ENCODE measurements at places on chromosomes 5 and 9. TPM values are rescaled to one million over a fixed set of nuclear protein-coding genes. Genes with fewer than 3 reads are reported as not detected.

- DNase-seq: no peak
These were observed 39.9 kb upstream of the GRIN3A start for GRCh38 chr9:101778332-101778731.

DNA sequence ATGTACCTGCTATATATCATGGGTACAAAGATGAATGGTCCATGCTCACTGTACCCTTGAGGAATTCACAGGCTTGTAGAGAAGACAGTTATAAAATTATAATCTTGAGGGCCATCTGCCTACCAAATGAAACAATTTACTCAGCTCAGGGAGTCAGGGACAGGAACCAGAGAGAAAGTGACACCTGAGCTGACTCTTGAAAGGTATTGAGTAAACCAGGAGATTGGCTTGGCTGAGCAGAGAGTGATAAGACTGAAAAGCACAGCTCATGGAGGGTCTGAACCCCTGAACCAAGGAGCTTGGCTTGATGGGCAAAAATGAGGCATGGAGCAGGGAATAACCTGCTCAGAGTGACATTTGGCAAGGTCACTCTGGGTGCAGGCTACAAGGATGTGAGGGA is 147.3 kb downstream of the FAM114A2 start:
- no peak for DNase-seq

DNA sequence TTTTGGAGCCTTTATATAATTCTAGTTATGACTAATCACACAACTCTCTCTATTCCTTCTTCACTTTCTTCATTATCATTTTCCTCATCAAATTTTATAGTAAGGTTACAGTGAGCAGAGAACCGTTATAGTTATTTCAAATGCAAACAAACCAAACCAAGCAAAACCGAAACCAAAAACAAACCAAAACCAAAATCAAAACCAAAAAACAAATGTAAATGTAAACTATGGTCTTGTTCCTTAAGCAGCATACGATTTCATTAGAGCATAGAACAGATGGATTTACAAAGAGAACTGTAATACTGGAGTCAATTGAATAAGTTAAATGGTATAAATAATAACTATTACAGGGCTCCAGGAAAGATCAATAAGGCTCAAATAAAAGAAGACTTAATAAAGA is 447.1 kb downstream of the LRRC70 start:
- no peak for DNase-seq

DNA sequence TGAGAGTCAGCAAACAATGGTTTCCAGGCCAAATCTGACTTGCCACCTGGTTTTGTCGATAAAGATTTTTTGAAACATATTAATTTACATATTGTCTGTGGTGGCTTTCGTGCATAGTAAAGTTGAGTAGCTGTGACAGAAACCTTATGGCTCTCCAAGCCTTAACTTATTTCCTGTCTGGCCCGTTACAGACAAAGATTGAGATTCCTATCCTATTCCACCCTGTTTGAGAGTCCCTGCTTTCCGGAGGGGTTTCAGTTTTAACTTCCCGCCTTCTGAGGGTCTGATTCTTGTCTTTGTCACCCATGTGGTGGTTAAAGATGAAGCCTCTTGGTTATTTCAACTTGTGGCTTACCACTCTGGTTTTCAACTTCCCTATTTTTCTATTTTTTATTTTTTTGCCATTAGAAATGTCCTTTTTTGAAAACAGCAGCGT is 11.4 kb downstream of the OTULIN start:
- no peak for DNase-seq

- DNase-seq: no peak
These were observed 32.2 kb upstream of the TNFAIP8 start for GRCh38 chr5:119323601-119324000.

CHMP5 gene
- total RNA-seq: 56.5 TPM

- DNase-seq: no peak
These were observed 468.5 kb downstream of the ZNF608 start for GRCh38 chr5:124277767-124278545.

- no peak for DNase-seq
These were observed 102.2 kb upstream of the SPRY4 start for GRCh38 chr5:142427015-142427364.

ADAMTSL1 gene
- total RNA-seq: 11.9 TPM

DNA sequence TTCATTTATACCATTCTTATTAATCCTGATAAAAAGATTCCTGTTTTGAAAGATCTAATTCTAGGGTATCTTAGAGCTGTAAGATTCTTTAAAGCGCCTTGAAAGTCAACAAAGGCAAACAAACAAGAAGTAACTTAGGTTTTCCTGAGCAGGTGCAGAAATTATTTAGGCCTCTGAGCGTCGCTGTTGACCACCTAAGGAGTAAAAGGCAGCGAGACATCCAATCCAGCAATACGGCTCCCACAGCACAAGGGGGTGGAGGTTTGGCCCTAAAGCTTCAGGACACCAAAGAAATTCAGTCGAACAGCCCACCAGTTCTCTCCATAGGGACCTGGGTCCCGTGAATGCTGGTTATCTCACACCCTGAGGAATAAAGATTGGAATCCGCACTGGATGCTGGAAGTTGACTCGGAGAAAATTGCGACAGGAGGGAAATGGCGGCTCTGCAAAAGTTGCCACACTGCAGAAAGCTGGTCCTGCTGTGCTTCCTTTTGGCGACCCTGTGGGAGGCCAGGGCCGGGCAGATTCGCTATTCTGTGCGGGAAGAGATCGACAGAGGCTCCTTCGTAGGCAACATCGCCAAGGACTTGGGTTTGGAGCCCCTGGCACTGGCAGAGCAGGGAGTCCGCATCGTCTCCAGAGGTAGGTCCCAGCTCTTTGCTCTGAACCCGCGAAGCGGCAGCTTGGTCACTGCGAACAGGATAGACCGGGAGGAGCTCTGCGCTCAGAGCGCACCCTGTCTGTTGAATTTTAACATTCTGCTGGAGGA is at the start of gene PCDHGA2:
TSS of gene PCDHGA2 (plus strand) at position 223 of the 769 bp plus-strand sequence.
- peak; percentile 44 for DNase-seq

- peak; percentile 65 for DNase-seq
These were observed 2.3 kb downstream of the KLF9 start for GRCh38 chr9:70411930-70412831.

- no peak for DNase-seq
These were observed 480.9 kb downstream of the CDK5RAP2 start for GRCh38 chr9:120099065-120099464.

DNA sequence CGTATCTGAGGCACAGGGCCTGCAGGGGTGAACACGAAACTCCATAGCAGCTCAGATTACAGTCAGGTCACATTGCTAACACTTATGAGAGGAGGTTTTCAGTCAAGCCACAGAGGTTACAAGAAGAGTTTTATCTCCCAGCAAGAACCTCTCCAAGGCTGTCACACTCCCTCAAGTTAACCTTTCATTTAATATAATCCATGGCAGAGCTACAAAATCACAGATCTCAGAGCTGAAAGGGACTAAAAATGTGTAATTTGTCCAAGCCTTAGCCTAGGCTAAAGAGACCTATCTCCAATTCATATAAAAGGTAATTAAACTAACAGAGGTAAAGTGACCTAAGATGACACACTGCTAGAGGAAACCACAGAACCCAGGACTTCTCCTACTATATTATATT is 57.2 kb downstream of the MLANA start:
- DNase-seq: no peak

C5orf52 gene
- not detected for total RNA-seq

- no peak for DNase-seq
These were observed 121.3 kb downstream of the DAB2IP start for GRCh38 chr9:121772600-121773285.

GRCh38 chr9:107786561-107786960 is 297.0 kb upstream of the KLF4 start:
- DNase-seq: no peak

DNA sequence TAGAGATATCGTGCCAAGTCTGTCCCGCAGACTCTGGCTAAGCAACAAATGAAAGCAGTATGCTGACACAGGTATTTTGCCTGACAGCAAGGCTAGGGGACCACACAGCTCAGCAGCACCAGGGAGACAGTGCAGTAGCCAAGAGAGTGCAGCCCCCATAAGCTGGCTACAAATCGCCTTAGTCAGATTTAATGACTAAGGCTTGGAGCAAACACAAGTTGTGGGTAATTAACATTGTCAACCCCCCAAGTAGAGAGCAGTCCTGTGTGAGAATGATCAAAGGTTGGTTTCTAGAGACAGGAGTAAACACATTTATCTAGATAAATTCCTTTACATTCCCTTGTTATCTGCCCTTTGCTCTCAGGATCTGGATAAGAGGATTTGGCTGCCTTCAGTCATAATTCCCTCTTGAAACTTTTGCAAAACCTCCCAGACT is 1434.5 kb upstream of the CDH6 start:
- DNase-seq: no peak

GRCh38 chr9:19748278-19749126 is 40.3 kb downstream of the SLC24A2 start:
- DNase-seq: no peak

LCN10 gene
- 7.6 TPM for total RNA-seq

CNTFR gene
- 40.9 TPM for total RNA-seq

DNA sequence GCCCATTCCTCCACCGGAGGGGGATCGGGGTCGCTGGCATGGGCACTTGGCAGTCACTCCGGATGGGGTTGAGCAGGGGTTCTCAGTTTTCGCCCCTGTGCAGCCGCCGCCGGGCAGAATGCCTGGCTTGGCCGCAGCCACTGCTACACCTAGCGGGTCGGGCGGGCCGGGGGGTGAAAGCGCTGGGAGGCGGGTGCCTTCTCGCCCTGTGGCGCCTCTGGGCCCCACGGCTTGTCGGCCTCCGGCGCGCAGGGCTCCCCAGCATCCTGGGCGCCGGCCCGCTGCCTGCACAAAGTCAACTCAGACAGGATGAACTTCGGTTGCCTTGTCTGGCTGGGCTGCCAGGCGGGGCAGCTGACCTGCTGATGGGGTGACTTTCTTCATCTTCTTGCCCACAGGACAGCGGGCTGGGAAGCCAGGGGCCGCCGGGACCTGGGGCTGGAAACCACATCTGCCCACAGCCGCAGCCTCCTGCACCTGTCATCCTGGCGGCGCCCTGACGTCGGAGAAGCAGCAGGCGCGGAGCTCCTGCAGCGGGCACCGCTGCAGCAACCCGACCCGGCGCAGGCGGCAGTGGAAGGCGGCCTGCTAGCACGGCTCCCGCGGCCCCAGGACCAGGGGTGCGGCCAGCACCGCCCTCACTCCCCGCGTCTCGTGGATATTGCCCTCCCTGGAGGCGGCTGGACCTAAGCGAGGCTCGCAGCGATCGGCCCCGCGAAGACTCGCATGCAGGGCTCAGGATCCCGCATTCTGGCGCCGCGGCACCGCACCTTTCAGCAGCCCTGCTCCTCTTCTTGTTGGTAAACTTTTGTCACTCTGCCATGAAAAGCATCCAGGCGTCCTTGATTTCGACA is 1.3 kb upstream of the ANKRD18A start:
- no peak for DNase-seq

GRCh38 chr5:65290677-65291076 is 191.0 kb downstream of the ADAMTS6 start:
- no peak for DNase-seq

FBXO4 gene
- 23.5 TPM for total RNA-seq

GRCh38 chr9:109251080-109251775 is 69.6 kb downstream of the EPB41L4B start:
- DNase-seq: no peak

DNM1 gene
- 50.4 TPM for total RNA-seq

- no peak for DNase-seq
These were observed 25.7 kb downstream of the WWC1 start for GRCh38 chr5:168317096-168317520.

SURF6 gene
- 28.9 TPM for total RNA-seq

RECK gene
- total RNA-seq: 18.1 TPM

RALGDS gene
- 34.5 TPM for total RNA-seq

DNA sequence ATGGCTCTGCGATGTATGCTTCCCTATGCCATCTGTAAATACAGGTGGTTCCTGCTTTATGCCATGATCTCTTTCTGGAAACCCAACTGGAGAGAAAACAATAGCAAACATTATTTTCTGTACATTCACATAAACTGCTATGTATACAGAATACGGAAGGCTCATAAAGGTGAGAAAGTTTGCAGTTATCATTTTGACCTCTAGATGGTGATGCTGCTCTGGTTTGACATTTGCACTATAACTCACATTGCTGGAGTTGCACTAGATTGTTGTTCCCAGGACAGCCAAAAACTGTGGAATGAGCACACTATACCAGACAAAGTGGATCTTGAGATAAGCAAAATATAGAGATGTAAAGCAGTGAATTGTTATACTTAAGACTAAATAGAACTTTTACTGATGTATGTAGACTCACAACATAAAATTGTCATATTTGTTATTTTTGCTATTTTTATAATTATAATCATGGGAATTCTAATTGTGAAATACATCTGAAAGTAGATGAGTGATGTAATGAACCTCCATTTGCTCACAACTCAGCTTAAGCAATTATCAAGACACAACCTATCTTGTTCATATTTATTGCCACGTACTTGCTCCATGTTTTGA is 246.5 kb downstream of the PTPRD start:
- DNase-seq: no peak

- DNase-seq: no peak
These were observed 1.6 kb downstream of the RFESD start for GRCh38 chr5:95647886-95648860.

GRCh38 chr9:98226516-98226915 is 28.9 kb downstream of the TBC1D2 start:
- no peak for DNase-seq

- no peak for DNase-seq
These were observed 54.9 kb upstream of the SAP30L start for GRCh38 chr5:154390746-154391359.

DNA sequence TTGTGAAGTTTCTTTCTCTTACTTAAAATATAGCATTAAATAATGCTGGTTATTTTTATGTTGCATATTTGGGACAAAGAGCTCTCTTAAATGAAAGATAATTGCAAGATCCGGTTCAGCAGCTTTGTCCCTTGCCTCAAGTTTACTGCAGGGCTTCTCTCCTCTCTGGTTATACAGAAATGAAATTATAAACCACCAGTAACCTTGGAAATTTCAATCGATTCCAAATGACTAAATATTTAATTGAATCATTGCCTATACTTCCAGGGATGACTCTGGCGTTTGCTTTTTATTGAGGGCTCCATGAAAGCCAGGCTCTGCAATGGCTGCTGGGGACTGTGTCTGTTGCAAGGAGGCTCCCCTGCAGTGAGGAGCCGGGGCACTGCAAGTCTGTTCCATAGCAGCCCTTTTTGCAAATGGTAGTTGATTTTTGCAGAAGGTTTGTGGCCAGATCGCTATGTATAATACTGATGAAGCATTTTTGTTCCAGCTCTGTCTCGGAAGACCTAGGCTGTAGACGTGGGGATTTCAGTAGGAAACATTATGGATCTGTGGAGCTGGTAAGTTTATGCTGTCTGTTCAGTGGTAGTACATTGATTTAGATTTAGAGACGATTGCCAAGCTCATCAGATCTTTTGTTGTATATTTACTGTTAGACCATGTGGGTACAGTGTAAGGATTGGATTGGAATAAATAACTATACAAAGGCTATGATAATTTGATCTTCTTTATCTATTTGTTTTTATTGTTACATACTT is at the start of gene GARNL3:
TSS of gene GARNL3 (plus strand) at position 313 of the 758 bp plus-strand sequence. CDS start at position 417, 104 bp downstream.
- no peak for DNase-seq

Measured in tibial nerve (tissue), 4 donors.